Activated CD4-positive, alpha-beta T cell treated with anti-CD3 and anti-CD28 coated beads for 1 hour (primary cell): ENCODE measurements at places on chromosomes 1 and 21.

DNA sequence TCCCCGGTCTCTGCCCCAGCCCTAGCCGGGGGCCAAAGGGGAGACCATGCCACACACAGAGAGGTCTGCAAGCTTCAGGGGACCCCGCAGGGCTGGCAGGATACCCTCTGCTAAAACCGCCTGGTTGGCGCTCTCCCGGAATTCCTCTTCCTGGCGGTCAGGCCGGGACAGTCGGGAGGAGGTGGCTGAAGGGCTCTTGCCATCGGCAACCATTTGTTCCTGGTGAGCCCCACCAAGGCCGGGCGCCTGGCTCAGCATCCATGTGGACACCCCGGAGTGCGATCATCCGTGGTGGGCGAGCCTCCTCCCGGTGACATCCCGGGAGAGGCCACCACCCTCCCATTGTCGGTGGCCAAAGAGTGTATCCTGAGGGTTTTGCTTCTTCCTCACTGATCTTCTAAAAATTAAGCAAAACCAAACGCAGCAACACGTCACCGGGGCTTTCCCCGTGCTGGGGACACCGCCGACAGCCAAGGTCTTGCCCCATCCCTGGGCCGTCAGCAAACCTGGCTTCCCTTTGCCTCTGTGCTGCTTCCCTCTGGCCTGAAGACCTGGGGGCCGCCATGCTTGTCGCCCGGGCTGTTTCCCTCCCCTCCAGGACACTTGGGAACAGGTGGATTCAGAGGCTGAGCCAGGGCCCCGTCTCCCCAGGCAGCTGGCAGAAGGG lies 59.1 kb upstream of the TTC34 start:
- DNase-seq = no peak

DNA sequence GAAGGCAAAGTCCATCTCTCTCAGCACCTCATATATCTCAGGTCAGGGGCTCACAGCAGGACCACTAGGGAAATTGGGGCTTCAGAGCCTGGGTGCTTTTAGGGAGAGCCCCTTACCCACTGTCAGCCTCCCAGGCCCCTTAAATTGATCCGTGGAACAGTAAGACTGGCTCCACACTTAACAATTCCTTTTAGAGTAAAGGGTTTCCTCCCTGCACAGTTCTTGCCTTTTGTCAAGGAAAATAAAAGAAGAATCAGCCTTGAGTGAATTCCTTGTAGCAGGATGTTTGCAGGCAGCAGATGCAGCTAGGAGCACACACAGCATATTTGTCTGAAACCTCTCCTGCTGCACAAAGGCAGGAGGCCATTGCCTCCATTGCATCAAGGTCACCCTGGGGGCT lies 184.9 kb downstream of the SEC16B start:
- no peak for DNase-seq

DNA sequence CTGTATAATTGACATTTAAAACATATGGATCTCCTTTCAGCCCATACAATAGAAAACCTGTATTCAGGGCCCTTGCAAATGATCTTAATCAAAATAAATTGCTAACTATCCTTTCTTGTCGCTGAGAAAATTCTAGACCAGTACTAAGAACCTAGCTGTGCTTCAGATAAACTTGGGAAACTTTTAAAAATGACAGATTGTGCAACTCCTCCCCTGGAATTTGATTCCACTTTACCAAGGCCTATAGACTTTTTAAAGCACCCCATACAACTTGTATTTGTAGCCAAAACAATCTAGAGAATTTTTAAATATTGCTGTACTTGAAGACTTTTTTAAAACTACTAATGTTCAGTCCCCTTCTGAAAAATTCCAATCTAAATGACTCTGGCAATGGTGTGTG lies 51.6 kb downstream of the ZNF644 start:
- DNase-seq = no peak

DNA sequence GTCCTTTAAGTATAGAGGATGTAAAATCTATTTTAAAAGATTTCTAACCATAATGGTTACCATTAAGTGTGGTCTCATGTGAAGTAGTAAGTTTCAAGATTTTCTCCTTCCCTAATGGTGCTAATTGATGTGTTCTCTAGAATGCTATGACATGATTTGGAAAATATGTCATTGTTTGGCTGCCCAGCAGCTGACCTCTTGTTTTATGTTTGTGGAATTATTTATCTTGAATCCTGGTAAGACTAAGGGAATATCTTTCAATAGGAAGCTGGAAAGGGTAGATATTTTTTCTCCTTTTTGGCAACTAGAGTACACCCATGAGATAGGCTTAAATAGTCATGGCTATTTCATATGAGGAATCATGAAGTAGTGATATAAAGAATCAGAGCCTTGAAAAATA lies 139.8 kb upstream of the CHODL start:
- DNase-seq = no peak

- DNase-seq = no peak
Observed at GRCh38 chr1:32806290-32806689, 10.9 kb downstream of the YARS1 start.

DNA sequence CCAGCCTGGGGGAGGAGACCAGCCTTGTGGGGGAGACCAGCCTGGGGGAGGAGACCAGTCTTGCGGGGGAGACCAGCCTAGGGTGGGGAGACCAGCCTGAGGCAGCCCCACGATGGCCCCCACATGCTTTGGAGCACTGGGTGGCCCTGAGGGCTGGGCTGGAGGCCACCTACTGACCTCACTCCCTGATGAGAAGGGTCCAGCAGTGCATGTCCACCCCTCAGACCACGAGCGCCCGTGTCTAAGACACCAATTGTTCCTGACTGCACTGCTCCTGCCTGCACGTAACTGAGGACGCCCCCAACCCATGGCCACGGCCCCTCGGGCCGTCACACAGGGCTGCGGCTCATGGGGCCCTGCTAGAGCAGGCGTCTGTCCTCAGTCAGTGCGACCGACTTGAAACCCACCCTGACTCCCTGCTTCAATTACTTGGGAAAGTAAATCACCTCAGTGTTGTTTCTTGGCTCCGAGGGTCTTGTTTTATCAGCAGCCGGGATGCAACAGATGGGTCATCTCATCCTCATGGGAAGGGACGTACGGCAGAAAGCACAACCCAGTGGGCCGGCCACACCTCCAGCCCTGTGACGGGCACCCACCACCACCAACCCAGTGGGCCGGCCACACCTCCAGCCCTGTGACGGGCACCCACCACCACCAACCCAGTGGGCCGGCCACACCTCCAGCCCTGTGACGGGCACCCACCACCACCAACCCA lies at the start of gene SPATC1L:
Gene SPATC1L (minus strand): TSS at position 550 of the 715 bp plus-strand sequence. CDS start 1,643 bp downstream, outside the sequence.
- peak; percentile 34 for DNase-seq

DNA sequence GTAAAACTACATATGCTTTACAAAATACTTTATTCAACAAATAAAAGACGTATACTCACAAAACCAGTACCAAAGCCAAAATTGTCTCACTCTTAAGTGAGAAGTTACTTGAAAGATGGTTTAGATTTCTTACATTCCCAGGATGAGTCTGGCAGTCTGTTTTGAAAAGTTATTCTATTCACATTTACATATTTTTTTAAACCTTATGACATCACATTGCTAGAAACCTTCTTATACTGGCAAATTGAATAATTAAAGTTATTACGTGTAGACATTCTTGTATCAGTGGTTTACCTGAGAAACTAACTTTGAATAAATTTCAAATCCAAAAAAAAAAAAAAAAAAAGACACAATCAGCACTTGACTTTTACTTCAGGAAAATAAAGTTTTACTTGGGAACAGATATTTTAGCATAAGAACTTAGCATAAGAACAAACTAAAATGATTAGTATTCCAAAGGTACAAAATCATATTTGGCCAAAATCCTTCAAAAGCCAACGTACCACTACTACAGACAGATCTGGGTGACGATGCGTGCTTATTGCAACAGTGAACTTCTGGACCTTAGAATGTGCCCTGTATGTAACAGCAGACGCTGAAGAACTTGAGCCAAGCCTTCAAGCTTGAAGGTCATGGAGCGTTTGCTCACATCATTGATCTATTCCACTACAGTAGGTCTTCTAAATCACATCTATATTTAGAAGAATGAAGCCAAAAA lies 2.5 kb downstream of the CDC42BPA start:
- DNase-seq = no peak

DNA sequence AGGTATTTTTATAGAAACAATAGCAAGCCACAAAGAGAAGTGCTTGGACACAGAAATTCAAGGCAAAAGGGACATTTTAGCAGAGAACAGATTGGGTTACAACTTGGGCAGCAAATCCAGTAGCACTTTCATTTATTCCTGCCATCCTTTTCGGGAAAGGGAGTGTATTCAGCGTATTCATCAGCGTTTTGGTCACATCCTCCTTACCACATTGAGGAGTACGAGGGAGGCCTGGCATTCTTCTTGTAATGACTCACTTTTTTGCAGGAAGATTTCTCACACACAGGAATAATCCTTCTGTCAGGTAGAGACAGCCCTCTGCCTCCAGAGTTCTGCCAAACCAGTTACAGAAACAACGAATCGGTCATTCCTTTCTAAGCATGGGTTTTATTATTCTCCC lies 18.1 kb upstream of the FAM78B start:
- no peak for DNase-seq

DNA sequence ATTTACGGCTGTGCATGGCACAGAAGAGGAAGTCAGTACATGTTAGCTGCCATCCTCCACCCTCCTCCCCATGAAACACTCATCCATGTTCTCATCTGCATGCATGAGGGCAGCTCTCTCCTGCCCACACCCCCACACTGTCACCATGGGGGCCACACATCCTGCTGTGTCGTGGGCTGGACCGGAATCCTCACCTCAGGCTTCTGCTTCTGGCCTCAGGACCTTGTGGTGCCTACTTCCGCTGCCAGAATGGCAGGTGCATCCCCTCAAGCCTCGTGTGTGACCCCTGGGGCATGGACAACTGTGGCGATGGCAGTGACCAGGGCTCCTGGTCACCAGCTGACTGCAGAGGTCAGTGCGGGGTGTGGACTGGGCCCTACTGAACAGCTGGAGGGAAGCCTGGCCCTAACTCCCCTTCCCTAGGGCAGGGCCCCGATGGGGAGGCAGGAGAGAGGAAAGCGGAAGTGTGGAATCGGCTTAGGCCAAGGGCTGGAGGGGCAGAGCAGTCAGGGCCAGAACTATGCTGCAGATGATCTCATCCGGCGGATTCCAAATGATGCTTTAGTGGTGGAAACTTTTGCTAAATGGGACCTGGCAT lies 3.8 kb downstream of the LDLRAD2 start:
- no peak for DNase-seq
